Activated CD4-positive, CD25-positive, alpha-beta regulatory T cell (primary cell): ENCODE measurements at places on chromosomes 7 and 10.

- DNase-seq = no peak
Measured at GRCh38 chr10:17734432-17735080, 17.4 kb upstream of the TMEM236 start.

- DNase-seq = no peak
Measured at GRCh38 chr10:45461034-45461433, 87.0 kb downstream of the ALOX5 start.

DNA sequence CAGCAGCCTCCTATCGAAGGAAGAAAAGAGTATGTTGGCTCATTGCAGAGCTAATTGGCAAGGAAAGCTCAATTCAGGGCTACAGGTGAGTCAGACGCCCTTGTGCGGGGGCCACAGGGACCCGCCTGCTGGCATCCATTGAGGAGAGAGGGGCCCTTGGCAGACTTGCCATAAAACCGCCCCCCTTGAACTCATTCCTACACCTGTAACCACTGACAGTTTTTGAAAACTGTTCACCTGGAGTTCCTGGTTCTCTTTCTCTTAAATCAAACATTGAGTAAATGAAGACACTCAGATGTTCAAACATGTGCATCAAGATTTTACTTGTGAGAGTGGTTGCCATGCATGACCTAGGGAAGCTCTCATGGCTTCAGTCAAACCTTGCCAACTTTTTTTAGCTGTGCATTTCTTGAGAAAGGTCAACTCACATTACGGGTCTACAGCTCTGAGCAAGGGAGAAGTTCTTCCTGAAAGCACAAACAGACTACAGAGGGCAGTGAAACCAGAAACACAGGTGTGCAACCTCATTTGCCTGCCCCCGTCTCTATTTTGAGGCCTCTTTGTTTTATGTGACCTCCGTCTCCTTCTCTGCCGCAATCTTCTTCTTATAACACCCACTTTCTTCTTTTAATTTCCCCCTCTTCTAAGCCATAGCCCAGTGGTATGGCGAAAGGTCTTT is 87.8 kb downstream of the TBXAS1 start:
- DNase-seq = peak; percentile 20

DNA sequence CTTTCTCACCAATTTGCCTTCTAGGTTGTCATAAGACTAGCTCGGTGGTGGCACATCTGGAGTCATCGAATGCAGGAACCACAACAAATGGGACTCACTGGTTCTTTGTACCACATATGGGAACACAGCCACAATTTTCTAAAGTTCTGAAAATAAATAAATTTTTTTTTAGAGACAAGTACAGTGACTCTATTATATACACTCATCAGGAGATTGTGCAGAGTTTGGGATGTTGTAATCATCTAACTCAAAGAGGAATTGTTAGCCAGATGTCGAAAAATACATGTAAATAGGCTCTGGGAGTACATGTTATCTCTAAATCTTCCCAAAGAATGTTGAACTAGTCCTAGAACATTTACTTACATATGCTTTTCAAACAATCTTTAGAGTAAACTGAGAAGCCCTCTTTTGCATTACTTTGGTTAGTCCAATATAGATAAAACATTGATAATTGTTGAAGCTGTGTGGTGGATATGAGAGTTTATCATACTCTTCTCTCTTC is 19.6 kb upstream of the SEPTIN7 start:
- no peak for DNase-seq

- no peak for DNase-seq
Measured at GRCh38 chr7:2637505-2638223, 5.9 kb downstream of the TTYH3 start.

DNA sequence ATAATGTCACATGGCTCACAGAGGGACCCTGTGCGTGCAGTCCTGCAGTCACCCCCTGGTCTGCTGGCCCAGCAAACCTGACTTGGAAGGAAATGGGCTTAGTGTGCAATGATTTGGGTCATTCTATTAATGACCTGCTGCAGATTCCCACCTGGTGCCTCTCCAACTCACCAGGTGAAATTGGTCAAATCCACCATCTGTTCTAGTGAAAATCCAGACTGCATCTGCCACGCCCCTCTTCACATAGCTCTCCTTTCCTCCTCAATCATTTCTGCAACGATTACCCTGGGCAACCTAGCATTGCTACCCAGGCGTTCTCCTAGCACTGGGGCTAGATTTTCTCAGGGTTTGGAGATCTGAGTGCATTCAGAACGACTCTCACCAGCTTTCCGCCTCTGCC is 29.4 kb downstream of the SRRM3 start:
- DNase-seq = no peak

- no peak for DNase-seq
Measured at GRCh38 chr10:3195726-3196125, 23.1 kb upstream of the PITRM1 start.

DNA sequence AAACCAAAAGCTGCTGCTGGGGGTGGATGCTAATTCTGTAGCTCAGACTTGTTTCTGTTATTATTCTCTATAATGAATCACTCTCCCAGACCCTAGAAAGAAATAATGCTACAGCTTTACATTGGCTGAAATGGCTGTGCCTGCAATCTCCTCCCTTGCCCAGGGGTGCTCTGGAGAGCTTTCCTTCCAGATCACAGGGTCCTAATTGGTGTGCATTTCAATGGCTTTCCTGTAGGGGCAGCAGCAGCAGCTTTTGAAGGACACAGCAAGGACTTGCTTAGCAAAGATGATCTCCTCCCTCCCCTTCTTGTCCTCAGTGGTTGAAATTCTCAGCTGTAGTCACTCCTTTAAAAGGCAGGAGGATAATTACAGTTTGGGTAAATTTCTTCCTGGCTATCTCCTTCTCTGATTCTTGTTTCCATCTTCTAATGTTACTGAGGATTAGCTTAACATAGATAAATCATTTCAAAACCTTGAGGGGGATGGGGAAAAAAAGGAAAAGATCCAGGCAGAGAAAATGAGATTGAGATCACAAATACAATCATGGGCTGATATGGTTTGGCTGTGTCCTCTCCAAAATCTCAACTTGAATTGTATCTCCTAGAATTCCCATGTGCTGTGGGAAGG is 120.2 kb upstream of the CTTNBP2 start:
- no peak for DNase-seq

DNA sequence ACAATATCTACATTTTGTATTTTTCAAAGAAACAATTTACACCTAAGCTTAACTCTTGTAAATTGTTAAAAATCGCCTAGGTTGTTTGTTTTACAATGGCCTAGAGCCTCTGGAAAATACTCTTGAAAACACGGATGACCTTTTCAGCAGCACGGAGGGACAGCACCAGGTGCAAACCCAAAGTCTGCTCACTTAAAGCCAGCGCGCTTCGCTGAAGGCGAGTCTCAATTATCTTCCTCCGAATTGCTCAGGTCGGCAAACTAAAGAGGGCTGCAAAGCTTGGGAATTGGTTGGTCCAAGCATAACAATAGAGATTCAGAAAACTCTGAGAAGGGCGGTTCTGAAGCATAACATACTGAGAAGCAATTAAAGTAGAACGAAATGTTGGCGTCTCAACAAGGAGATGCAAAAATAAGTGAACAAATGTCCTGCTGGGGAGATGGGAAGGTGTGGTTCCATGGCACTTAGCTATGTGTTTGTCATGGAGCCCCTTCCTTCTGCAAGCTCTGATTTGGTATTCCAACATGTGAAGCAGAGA is 139.9 kb upstream of the PITRM1 start:
- DNase-seq = no peak

- no peak for DNase-seq
Measured at GRCh38 chr10:90604636-90605035, 253.2 kb downstream of the HTR7 start.

DNA sequence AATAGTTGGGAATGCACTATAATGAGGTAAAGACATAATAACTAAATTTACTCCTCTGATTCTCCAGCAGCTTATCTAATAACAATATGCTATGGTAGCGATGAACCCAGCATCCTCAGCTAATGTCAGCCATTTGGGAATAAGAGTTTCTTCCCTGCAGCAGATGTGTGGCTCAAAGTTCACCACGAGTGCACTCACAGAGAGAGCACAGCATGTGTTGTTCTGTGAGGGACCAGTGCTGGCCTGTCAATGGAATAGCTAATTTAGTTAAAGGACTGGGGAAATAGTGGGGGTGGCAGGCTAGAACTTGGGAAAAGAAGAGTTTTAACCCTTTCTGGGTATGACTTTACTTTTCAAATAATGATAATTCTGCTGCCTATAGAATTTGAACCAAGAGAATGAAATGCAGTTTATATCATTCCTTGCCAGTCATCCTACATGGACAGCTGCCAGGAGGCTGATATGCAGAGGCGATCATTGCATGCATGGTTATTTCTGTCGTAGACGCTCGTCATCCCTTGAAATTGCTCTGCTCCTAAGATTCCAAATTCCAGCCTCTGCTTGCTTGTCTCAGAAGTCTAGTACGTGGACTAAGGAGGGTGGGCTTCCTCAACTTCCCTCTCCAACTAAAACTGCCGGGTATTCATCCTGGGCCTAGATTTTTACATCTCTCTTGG is 355.6 kb downstream of the RNLS start:
- DNase-seq = no peak

DNA sequence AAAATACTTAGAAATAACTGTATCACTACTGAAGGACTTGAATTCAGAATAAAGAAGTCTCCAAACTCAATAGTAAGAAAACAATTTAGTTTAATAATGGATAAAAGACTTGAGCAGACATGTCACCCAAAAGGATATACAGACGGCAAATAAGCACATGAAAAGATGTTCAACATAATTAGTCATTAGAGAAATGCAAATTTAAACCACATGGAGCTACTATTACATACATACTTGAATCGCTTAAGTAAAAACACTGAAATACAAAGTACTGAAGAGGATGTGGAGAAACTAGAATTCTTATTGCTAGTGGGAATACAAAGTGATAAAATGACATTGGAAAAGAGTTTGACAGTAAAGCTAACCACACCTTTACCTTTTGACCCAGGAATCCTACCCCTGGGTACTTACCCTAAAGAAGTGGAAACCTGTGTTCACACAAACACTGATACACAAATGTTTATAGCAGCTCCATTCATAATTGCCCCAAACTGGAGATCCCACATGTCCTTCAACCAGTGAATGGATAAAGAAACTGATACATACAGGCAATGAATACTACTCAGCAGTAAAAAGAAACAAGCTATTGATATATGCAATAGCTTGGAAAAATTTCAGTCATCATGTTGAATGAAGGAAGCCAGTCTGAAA is 54.3 kb upstream of the NFKB2 start:
- no peak for DNase-seq

GRCh38 chr7:135257-135653 is 57.1 kb upstream of the FAM20C start:
- DNase-seq = no peak

- no peak for DNase-seq
Measured at GRCh38 chr7:128920913-128921582, 10.5 kb upstream of the KCP start.

GRCh38 chr10:132225849-132226205 is 39.1 kb downstream of the DPYSL4 start:
- DNase-seq = no peak

GRCh38 chr7:100545360-100546128 is 6.5 kb downstream of the AGFG2 start:
- no peak for DNase-seq

GRCh38 chr10:33109788-33110469 is 151.9 kb upstream of the ITGB1 start:
- no peak for DNase-seq

- DNase-seq = no peak
Measured at GRCh38 chr7:126716321-126716720, 536.4 kb downstream of the GRM8 start.

- DNase-seq = no peak
Measured at GRCh38 chr7:4875391-4875790, 8.1 kb downstream of the RADIL start.

GRCh38 chr10:97123765-97124164 is 62.0 kb downstream of the SLIT1 start:
- no peak for DNase-seq

- DNase-seq = no peak
Measured at GRCh38 chr10:17038627-17039026, 91.0 kb downstream of the CUBN start.

GRCh38 chr10:124009231-124010015 is 84.0 kb downstream of the CHST15 start:
- DNase-seq = no peak

GRCh38 chr7:69840248-69840647 is 242.0 kb downstream of the AUTS2 start:
- no peak for DNase-seq

GRCh38 chr10:127148933-127149220 is 47.5 kb downstream of the INSYN2A start:
- no peak for DNase-seq

DNA sequence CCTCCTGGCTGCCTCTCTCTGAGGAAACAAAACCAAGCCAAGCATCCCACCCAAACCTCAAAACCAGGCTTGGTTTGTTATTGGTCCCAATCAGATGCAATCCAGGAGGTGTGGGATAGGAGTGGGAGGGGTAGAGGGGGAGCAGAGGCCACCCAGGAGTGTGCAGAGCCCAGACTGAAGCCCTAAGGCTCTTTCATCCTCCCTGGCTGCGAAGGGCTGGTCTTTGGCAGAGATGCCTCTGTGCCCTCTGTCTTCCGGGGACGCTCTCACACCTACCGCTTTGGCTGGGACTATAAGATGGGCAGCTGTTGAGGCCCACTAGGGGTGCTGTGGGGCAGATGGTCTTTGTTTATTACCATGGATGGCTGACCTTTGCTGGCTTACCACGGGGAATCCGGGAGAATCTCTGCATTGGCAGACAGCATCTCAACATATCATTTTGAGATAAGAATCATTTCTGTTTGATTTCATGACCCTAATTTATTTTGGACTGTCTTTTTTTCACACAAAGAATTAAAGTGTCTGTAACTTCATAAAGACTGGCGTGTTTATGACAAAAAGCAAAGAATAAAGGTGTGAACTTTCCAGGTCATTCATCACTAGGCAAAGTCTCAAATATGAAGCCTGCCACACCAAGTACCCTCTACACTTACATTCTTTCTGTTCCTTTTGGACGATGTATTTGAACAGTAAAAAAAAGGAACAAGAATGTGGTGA is 6.5 kb upstream of the DENND2A start:
- no peak for DNase-seq

GRCh38 chr10:118568327-118568848 is 27.1 kb downstream of the PRLHR start:
- DNase-seq = no peak

DNA sequence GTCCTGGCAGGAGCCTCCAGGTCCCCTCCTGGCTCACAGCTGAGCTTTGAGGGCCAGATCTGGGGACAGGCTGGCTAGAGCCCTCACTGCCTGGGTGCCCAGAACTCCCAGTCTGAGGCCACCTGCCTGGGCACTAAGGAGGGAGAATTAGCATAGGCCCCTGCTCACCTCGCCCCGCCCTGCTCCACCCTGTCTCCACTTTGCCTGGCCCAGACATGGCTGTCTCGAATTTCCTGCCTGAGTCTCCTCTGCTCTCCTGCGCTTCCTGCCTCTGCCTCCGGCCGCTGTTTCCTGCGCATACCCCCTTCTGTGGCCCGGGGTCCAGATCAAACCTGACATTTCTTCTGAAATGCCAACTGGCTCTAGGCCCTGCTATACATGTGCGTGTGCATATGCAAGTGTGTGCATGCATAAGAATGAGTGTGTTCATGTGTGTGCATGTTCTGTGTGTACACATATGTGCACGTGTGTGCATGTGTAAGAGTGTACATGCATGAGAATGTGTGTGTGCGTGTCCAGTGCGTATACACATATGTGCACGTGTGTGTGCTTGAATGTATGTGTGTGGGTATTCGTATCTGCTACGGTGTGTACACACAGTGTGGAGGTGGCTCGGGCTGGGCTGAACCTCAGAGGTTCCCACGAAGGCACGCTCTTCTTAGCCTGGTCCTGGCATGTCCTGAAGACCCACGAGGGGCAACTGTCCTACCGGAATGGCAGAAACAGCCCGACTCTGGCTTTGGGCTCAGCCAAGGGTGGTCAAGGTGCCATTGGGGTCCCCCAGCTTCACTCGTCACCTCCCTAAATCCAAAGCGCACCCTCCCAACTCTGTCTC is 64.9 kb downstream of the MYL10 start:
- no peak for DNase-seq
